ENCODE measurements at places on chromosomes 6 and 20. TPM values are rescaled to one million over a fixed set of nuclear protein-coding genes. Genes with fewer than 3 reads are reported as not detected.
A peak's percentile ranks its signal among the peaks of the same experiment; 100 is the strongest.

DNA sequence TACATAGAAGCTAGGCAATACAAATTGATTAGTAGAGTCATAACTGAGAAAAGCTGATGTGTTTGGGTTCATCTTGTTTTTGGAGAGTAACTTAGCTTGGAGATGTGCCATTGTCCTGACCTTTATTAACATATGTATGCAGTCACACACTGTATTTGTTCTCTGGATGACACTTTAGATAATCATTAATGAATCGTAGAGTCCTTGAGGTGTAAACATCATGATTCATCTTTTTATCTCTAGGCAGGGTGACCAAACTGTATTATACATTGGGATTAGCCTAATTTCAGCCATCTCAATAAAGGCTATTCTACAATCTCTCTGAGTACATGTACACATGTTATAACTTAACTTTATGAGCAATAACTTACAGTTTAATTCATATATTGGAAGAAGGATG, 3.6 kb upstream of the MTCL3 start:
- no peak overlapping the region for H3K27ac ChIP-seq
- H3K4me3 ChIP-seq, result no peak overlapping the region
- H3K27me3 ChIP-seq, result peaks cover 39% of the 10 kb centered on the region
- H3K36me3 ChIP-seq, result no peaks in the 10 kb centered on the region
- DNase-seq, result no peak
- peaks cover 2% of the 10 kb centered on the region for H3K4me1 ChIP-seq

- peak overlapping the region; percentile 64 for H3K27ac ChIP-seq
- peak; percentile 44 for DNase-seq
- peaks cover 41% of the 10 kb centered on the region for H3K4me1 ChIP-seq
- no peaks in the 10 kb centered on the region for H3K27me3 ChIP-seq
- no peak overlapping the region for H3K4me3 ChIP-seq
Observed at GRCh38 chr6:143545165-143545564, 33.6 kb upstream of the FUCA2 start.

DNA sequence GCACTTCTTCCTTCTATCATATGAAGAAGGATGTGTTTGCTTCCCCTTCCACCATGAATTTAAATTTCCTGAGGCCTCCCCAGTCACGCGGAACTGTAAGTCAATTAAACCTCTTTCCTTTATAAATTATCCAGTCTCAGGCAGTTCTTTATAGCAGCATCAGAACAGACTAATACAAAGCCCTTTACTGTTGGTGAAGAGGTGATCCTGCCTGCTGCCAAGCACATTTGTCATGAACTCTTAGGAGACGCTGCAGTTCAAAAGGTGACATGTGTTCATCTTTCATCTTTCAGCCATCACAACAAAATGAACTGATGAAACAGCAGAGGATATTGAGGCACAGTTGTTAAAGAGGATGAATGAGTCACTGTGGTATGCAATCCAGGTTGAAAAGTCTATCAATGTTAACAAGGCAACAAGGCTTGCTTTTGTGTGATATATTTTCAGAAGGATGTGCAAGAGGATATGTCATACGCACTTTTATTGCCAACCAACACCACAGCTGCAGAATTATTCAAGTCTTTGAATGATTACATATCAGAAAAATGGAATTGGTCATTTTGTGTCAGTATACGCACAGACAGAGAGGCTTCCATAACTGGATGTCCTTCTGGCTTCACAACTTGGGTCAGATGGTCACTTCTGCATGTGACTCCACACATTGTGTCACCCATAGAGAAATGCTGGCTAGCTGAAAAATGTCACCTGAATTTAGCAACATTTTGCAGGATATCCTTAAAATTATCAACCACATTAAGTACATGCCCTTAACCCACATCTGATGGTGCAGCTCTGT, 52.4 kb upstream of the PLN start:
- no peaks in the 10 kb centered on the region for H3K27me3 ChIP-seq
- no peak for DNase-seq
- no peaks in the 10 kb centered on the region for H3K4me1 ChIP-seq
- H3K36me3 ChIP-seq, result peaks cover 14% of the 10 kb centered on the region
- H3K4me3 ChIP-seq, result no peak overlapping the region

DNA sequence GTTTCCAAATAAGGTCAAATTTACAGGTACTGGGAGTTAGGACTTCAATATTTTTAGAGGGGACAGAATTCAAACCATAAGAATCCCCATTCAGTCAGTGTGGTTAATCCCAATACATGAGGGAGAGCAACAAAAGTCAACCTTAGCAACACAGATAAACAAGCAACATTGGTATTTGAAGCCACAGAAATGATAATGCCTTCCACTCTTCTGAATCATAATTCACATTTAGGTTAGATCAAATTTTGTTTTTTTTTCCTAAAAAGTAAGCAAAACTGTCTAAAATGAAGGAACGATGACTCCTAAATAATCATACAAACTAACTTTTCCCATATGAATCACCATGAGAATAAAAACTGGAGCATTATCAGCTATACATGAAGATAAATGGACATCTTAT, 246.0 kb upstream of the TENT5A start:
- H3K27ac ChIP-seq, result no peak overlapping the region
- H3K4me1 ChIP-seq, result no peaks in the 10 kb centered on the region
- H3K4me3 ChIP-seq, result no peak overlapping the region
- H3K36me3 ChIP-seq, result no peaks in the 10 kb centered on the region

Gene PTPRA
- total RNA-seq, result 125 TPM

Gene PCK1
- not detected for total RNA-seq

GRCh38 chr6:144769142-144769541, 484.0 kb downstream of the UTRN start:
- no peak for DNase-seq
- peaks cover 37% of the 10 kb centered on the region for H3K36me3 ChIP-seq
- no peak overlapping the region for H3K4me3 ChIP-seq
- no peaks in the 10 kb centered on the region for H3K27me3 ChIP-seq
- no peak overlapping the region for H3K27ac ChIP-seq
- no peaks in the 10 kb centered on the region for H3K4me1 ChIP-seq

GRCh38 chr6:106114492-106114891, 28.4 kb downstream of the PRDM1 start:
- no peak overlapping the region for H3K4me3 ChIP-seq
- H3K27ac ChIP-seq, result peak overlapping the region; percentile 47
- no peak for DNase-seq
- H3K4me1 ChIP-seq, result peaks cover 71% of the 10 kb centered on the region

DNA sequence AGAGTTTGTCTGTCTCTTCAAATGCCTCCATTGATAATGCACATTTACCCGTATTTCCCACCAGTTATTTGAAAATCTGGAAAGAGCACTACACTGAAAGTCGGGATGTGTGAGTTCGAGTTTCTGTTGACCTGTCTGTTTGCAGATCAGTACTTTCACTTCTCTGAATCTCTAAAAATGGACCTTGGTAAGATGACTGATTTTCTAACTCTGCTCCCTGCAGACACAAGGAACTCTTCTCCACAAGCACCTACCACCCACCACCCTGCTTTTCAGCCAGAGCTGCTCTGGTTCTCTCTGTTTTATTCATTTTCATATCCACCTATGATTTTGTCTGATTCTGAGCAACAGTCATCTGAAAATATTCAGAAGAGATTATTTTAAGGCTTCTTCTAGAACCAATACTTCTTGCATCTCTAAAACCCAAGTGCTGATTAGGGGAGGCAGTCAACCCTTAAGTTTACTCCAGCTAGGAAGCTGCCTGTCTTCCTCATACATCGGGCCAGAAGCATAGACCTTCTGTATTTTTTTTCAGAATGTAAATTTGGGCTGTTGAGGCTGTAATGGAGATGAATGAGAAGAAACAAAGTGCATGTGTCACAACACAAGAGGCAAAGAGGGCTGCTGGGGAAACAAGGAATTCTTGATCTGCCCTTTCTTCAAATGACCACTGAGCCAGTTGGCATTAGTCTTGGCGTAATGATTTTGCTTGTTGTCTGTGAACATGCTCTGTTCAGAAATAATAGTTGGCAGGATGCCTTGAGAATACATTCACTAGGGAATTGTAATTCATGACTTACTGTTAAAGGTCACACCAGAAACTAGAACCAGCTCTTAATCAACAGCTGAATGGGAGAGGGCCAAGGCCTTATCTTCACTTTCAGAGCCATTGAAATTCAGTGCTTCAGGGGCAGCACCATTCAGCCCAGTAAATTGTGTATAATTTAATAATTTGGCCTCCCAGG, 85.4 kb upstream of the MYLIP start:
- H3K4me3 ChIP-seq, result no peak overlapping the region
- no peaks in the 10 kb centered on the region for H3K36me3 ChIP-seq
- no peak overlapping the region for H3K27ac ChIP-seq
- no peaks in the 10 kb centered on the region for H3K27me3 ChIP-seq
- DNase-seq, result no peak

Gene IL20RA
- total RNA-seq, result not detected

DNA sequence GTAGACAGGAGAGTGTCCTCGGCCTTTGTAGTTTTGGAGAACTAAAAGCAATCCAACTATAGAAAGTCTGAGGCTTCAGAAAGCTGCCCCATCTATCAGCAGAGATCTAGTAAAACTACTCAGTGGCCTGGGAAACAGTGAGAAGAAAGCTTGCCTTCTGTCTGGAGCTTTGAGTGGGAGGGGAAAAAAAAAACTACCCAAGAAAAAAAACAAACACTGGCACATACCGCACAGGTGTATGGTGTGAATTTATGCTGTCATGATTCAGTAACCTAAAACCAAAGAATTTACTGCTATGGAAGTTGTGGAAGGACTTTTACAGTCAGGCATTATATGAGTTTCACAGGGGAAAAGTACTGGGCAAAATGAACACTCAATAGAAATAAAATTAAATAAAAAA, 280.5 kb downstream of the ADGRB3 start:
- H3K27me3 ChIP-seq, result no peaks in the 10 kb centered on the region
- H3K27ac ChIP-seq, result no peak overlapping the region
- DNase-seq, result no peak
- H3K4me1 ChIP-seq, result no peaks in the 10 kb centered on the region
- no peak overlapping the region for H3K4me3 ChIP-seq
- H3K36me3 ChIP-seq, result no peaks in the 10 kb centered on the region

DNA sequence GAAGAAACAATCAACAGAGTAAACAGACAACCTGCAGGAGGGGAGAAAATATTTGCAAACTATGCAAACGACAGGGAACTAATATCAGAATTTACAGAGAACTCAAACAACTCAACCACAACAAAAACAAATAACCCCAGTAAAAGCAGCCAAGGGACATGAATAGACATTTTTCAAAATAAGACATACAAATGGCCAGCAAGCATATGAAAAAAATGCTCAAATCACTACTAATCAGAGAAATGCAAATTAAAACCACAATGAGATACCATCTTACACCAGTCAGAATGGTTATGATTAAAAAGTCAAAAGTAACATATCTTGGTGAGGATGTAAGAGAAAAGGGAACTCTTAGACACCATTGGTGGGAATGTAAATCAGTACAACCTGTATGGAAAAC, 215.0 kb downstream of the THBS2 start:
- no peaks in the 10 kb centered on the region for H3K36me3 ChIP-seq
- H3K27me3 ChIP-seq, result no peaks in the 10 kb centered on the region
- H3K27ac ChIP-seq, result no peak overlapping the region
- no peak overlapping the region for H3K4me3 ChIP-seq
- DNase-seq, result no peak
- no peaks in the 10 kb centered on the region for H3K4me1 ChIP-seq

- DNase-seq, result no peak
- H3K27me3 ChIP-seq, result no peaks in the 10 kb centered on the region
- no peak overlapping the region for H3K27ac ChIP-seq
- H3K36me3 ChIP-seq, result peaks cover 7% of the 10 kb centered on the region
- H3K4me3 ChIP-seq, result no peak overlapping the region
Observed at GRCh38 chr6:32163559-32164258, 686 bp upstream of the EGFL8 start.

DNA sequence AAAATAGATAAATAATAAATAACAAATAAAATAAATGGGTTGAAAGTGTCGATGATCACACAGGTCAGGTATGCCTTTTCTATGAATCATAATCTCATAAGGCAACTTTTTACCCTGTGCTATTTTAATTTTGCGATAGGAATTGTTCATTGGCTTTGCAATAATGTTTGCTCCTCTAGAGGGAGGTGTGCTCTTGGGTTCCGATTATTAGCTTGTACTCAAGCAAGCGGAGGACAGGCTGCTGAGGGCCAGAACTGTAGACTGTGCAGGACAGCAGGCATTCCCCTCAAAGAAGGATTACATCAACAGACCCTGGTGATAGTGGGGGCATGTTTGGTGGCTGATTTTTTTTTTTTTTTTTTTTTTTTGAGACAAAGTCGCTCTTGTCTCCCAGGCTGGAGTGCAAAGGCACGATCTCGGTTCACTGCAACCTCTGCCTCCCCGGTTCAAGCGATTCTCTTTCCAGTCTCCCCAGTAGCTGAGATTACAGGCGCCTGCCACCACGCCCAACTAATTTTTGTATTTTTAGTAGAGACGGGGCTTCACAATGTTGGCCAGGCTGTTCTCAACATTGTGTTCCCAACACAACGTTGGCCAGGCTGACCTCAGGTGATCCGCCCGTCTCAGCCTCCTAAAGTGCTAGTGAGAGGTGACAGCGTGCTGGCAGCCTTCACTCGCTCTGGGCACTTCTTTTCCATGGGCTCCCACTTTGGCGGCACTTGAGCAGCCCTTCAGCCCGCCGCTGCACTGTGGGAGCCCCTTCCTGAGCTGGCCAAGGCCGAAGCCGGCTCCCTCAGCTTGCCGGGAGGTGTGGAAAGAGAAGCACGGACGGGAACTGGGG, 35.6 kb downstream of the RIOK1 start:
- DNase-seq, result peak; percentile 11
- no peaks in the 10 kb centered on the region for H3K27me3 ChIP-seq
- no peak overlapping the region for H3K27ac ChIP-seq
- H3K4me1 ChIP-seq, result no peaks in the 10 kb centered on the region
- H3K36me3 ChIP-seq, result no peaks in the 10 kb centered on the region
- no peak overlapping the region for H3K4me3 ChIP-seq

Gene MRPS18B
- 14.2 TPM for total RNA-seq

GRCh38 chr6:91476000-91476399, 889.1 kb upstream of the MAP3K7 start:
- H3K27ac ChIP-seq, result no peak overlapping the region
- H3K4me1 ChIP-seq, result no peaks in the 10 kb centered on the region
- H3K27me3 ChIP-seq, result no peaks in the 10 kb centered on the region
- H3K36me3 ChIP-seq, result no peaks in the 10 kb centered on the region
- no peak for DNase-seq
- H3K4me3 ChIP-seq, result no peak overlapping the region

- no peak overlapping the region for H3K4me3 ChIP-seq
- H3K27me3 ChIP-seq, result no peaks in the 10 kb centered on the region
- DNase-seq, result no peak
- no peaks in the 10 kb centered on the region for H3K4me1 ChIP-seq
- no peak overlapping the region for H3K27ac ChIP-seq
Observed at GRCh38 chr6:65701325-65701724, 5.7 kb downstream of the EYS start.

DNA sequence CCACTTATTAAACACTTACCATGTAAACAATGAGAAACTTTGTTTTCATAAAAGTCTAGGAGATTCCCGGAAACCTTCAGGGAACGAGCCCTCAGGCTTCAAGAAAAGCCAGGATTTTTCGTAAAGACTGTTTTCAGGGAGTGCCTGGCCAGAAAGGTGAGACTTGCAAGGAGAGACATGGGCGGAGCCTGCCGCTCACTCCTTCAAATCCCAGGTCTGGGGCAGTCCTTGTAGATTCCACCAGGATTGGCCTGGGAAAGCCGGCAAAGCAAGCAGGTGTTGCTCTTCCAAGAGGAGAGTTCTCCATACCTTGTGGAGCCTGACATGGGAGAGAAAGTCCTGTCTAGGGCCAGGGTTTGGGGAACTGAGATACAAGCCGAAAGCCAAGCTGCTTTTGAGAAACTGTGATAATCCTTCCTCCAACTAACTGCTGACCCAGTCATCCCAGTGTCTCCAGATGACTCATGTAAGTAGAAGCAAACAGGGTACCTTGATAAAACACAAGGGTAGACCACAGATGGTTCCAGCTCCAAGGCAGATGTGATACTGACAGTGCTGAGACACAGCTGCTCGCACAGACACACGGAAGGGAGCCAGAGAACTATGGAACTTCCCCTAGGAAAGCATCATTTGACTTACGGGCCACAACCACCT, 69.4 kb upstream of the NAA20 start:
- H3K4me3 ChIP-seq, result no peak overlapping the region
- no peaks in the 10 kb centered on the region for H3K27me3 ChIP-seq
